Activated CD4-positive, CD25-positive, alpha-beta regulatory T cell (primary cell): ENCODE measurements at places on chromosomes 3 and 15.

DNA sequence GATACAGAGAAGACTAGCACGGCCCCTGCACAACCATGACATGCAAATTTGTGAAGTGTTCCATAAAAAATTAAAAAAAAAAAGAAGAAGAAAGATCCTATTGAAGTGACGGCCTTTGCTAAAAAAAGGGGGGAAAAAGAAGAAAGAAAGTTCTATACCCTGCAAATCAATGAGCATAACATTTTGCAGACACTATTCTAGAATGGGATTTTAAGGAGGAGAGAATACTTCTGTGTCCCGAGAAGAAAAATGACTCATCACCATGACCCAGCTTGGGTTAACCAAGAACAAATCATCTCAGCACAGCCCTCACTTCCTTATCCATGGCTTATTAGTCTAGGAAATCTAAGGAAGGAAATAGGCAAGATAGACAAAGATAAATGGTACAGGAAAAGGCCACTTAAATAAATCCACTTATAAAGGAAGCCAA lies 7.4 kb upstream of the SH3BP5 start:
- no peak for DNase-seq

DNA sequence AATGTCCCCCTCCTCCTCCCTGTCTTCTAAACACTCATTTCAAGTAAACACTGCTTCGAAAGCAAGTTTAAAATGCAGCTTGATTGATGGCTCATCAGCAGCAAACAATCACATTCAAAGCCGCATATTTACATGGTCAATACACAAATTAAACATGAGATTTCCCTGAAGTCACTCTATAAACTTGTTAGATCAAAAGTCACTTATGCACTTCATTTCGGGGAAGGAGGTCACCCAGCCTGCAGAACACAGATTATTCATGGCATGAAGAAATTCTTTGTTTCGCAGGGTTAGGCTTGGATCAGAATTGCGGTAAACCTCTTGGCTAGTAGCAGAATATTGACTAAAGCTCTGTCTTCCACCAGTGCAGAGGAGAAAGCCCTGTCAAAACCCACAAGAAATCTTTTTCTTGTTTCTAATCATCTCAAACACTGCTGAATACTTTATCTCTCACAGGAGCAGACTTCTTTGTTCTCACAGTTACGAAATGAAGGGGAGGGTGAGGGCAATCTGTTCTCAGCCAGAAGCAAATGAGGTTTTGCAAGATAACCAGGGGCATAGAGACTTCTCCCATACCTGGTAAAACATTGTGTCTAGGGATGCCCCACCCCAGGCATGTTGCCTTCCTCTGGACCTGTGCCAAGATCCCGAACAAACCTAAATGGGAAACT lies 133.3 kb upstream of the CHL1 start:
- DNase-seq = no peak

DNA sequence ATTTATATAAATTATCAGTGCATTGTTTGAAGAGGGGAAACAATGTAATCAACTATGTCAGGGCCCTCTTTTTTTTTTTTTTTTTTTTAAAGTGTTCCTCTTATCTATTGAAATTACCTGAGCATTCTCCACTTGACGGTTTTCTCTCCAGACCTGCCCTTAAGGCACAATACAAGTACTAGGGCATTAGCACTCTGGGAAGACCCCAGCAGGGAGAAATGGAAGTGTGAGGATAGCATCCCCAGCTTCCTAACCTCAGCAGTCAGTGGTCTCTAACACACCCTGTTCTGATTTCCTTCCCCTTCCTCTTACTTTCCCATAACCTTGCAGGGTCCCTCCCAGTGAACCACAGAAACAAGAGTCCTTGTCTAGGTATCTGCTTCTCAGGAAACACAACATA lies 458.3 kb upstream of the ARL6 start:
- DNase-seq = no peak

GRCh38 chr15:99385865-99386264 lies 134.6 kb downstream of the LRRC28 start:
- DNase-seq = no peak

- DNase-seq = no peak
Measured at GRCh38 chr3:26428992-26429391, 193.6 kb upstream of the LRRC3B start.

- no peak for DNase-seq
Measured at GRCh38 chr3:8052659-8053058, 449.0 kb upstream of the LMCD1 start.

DNA sequence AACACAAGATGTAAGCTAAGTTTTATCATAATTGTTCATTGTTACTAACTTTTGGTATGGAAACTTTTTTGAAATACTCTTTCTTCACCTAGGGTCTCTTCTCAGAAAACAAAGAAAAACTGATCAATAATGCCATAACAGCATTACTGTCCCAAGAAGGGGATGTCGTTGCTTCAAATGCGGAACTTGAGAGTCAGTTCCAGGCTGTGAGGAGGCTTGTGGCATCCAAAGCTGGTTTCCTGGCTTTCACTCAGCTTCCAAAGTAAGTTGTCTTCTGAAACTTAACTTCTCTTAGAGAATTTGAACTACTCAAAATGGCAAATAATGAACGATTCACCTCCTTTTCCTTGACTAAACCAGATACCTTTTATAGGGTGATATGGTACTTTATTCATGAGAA lies 39.3 kb downstream of the DNAJC13 start:
- DNase-seq = no peak

DNA sequence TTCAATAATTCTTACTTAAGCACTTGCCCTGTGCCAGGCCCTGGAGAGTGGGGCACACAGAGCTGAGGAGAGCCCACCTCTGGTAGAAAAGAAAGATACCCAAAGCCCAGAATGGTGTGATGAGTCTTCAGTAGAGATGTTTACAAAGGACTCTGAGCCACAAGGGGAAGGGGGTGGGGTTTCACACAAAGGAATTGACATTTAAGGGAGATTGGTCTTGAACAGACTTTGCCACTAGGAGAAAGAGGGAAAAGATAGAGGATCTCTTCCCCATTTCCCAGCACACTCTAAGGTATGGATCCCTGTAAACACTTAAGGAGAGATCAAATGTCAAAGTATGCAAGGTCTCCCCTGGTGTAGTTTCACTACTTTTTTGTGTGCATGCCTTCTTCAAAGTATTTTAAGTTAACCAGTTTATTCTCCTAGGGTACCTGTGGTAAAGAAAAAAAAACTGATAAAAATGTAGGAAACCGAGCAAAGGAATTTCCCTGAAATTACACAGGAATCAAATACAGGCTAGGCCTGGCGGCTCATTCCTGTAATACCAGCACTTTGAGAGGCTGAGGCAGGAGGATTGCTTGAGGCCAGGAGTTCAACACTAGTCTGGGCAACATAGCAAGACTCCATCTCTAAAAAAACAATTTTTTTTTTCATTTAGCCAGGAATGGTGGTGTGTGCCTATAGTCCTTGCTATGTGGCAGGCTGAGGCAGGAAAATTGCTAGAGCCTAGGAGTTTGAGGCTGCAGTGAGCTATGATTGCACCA lies 117.6 kb upstream of the SKOR1 start:
- DNase-seq = no peak

DNA sequence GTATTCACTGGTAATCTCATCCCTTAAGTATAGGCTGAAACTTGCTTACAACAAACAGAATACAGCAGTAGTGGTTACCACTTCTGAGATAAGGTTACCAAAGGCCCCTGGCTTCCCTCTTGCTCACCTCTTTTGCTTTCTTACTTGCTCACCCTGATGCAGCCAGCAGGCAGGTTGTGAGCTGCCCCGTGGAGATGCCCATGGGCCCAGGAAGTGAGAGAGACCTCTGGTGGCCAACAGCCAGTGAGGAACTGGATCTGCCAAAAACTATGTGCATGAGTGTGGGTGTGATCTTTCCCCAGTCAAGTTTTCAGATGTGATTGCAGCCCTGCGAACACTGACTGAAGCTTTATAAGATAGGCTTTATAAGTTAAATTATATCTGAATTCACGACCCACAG lies 48.7 kb downstream of the NMNAT3 start:
- no peak for DNase-seq

DNA sequence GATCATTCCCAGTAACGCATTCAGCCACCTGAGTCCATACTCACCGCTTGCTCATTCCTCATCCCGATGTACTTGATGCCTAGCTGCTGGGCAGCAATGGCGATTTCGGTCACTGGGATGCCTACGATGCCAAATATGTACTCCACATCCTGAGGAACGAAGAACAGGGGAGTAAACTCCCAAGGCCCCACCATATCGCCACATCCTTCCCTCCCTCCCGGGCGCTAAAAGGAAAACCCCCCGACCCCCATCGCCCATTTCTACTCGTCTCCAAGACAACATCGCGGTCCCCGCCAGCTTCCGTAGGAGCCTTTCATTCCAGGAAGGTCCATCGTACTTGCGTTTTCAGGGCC lies 347 bp downstream of the HACL1 start:
- DNase-seq = no peak

DNA sequence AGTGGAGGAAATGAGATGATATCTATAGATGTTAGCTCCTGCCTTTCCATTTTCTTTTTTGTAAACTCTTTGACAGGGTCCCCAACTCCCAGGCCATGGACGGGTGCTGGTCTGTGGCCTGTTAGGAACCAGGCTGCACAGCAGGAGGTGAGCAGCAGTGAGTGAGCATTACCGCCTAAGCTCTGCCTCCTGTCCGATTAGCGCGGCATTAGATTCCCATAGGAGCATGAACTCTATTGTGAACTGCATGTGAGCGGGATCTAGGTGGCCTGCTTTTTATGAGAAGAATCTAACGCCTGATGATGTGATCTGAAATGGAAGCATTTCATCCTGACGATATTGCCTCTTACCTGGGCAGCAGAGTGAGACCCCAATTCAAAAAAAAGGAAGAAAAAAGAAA lies 56.8 kb upstream of the CHD2 start:
- DNase-seq = no peak

GRCh38 chr3:55177749-55178148 lies 249.9 kb upstream of the LRTM1 start:
- no peak for DNase-seq

DNA sequence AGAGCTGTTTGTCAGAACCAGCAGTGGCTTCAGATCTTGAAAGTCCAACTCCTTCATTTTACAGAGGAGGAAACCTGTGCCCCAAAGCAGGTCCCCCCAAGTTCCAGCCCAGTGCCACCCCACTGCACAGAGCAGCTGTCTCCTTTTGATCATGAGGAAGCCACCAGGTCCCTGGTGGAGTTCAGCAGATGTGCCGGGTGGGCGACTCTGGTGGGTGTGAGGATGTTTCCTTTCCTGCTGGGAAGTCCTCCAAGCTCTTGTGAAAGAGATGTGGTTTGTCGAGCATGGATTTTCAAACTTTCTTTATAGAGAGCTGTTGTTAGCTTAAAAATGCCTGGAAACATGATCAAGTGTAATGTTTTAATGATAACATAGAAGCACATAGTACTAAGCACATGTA lies 52.0 kb downstream of the SMAD3 start:
- DNase-seq = no peak
